ENCODE measurements at places on chromosomes 7 and 10.

- no peak for DNase-seq
These were observed 56.7 kb downstream of the C10orf120 start for GRCh38 chr10:122642726-122643605.

GRCh38 chr7:23742051-23742450 lies 32.0 kb downstream of the STK31 start:
- no peak for DNase-seq

GRCh38 chr7:130935564-130936157 lies 201.7 kb upstream of the KLF14 start:
- DNase-seq = no peak

DNA sequence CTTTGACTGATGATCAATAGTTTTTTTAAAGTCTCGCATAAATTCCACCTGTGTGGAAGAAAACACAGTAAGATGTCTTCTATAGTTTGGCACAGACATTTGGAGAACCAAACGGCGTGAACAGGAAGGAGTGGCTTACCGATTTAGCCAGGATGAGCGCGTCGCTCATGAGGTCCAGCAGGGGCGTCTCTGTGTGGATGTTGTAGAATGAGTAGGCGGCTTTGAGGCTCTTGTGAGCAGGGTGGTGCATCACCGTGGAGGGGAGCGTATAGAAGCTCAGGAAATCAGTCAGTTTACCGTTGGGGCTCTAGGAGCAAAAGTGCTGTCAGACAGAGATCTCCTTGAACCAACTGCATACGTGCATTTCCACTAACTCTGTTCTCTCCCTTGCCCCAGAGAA lies 15.5 kb downstream of the RPP38 start:
- DNase-seq = no peak

DNA sequence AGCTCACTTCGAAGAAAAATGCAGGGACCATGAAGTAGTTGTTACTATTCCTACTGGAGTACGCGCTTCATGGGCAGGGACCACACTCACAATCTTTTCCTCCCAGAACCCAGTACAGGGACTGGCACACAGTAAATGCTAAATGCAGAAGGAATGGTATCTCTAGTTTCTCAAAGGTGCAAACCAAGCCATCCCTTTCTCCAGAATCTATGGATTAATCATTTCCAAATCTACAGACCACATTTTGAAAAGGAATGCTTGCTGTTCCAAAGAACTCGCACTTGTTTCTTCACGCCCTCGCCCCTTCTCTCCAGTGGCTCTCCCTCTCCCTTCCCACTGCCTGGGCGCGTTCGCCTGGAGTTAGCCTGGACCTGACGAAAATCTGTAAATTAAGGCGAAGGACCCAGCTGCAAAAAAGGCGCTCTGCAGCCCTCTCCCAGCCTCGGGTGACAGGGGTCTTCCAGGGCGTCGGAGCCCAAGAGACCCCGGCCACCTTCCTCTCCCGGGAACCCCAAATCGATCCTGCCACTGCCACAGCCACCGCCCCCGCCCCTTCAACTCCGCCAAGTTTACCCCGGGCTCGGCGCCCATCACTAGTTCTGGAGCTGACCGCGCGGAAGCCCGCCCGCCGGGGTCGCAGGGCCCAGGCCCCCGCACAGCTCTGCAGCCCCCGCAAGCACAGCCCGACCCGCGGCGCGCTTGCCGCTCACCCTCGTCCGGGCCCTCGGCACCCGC lies 527 bp downstream of the PDIA4 start:
- DNase-seq = no peak

- no peak for DNase-seq
These were observed 179.5 kb upstream of the TMEM106B start for GRCh38 chr7:12031638-12032037.
